Chondrocyte (in vitro differentiated cells): ENCODE measurements at places on chromosomes 13 and 19.

GRCh38 chr19:34366738-34367623 lies 2.0 kb downstream of the GPI start:
- no peak for DNase-seq

DNA sequence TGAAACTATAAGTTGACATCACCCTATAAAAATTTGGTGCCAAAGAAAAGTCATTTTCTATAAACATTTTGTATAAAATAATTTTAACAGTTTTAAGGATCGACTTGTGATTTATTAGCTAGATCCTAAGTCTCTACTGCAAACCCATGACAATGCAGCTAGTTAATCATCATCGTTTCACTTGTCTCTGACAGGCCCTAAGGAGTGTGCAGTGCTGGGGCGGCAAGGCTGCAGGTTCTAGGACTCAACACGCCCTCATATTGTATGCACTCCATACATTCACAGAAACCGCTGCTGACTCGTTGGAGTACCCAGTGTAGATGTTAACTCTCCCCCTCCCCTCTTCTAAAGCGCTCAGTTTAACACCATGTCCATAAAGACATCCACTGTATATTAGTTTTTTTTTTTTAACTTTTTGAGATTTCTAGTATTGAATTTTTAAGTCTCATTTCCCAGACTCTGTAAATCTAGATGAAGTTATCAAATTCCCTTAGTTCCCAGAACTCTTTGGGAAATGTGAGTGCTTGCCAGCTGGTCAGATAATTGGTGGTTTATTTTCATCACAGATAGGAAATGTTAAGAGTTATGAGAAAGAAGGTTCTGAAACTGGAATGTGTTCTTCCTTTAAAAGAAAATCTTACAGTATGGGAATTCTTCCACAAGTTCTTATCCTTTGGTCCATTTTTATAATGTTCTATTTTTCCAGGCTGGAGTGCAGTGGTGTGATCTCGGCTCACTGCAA lies 162.8 kb upstream of the RNF113B start:
- no peak for DNase-seq

GRCh38 chr13:27954406-27954851 lies 14.7 kb downstream of the CDX2 start:
- DNase-seq = no peak

GRCh38 chr19:49857838-49858087 lies 6.8 kb downstream of the PTOV1 start:
- DNase-seq = no peak

GRCh38 chr13:90135558-90135957 lies 1211.9 kb upstream of the MIR17HG start:
- no peak for DNase-seq

GRCh38 chr19:13744174-13744573 lies 20.1 kb upstream of the MRI1 start:
- no peak for DNase-seq
